ENCODE measurements at places on chromosomes 6 and 20. TPM values are rescaled to one million over a fixed set of nuclear protein-coding genes. Genes with fewer than 3 reads are reported as not detected.

GRCh38 chr20:45508068-45508886, 7.1 kb downstream of the SPINT3 start:
- H3K4me3 ChIP-seq = no peak overlapping the region
- peaks cover 4% of the 10 kb centered on the region for H3K27me3 ChIP-seq
- no peaks in the 10 kb centered on the region for H3K4me1 ChIP-seq
- H3K27ac ChIP-seq = no peak overlapping the region
- DNase-seq = no peak

SPATA25 gene
- total RNA-seq = 2.6 TPM

PARD6B gene
- 3.8 TPM for total RNA-seq

WFDC10B gene
- total RNA-seq = not detected

SPTLC3 gene
- 17.1 TPM for total RNA-seq

DNA sequence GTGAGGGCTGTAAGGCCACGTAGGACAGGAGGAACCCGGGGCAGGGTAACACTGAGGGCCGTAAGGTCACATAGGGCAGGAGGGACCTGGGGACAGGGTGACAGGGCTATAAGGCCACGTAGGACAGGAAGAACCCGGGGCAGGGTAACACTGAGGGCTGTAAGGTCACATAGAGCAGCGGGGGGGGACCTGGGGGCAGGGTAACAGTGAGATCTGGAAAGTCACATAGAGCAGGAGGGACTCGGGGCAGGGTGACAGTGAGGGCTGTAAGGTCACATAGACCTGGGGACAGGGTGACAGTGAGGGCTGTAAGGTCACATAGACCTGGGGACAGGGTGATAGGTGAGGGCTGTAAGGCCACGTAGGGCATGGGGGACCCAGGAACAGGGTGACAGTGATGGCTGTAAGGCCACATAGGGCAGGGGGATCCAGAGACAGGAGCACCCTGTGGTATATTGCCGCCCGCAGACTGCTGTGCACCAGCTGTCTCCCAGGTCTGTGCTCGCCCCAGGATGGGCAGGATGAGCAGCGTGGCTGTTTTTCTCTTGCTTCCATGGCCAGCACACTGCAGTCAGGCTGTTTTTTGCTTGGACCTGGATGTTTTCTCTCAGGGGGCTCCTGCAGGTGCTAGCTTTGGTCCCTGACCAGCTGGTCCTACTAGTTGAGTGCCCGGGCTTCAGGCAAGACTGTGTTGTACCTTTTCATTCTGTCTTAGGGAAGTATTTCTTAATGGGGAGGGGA, 55.7 kb downstream of the SYTL3 start:
- no peak for DNase-seq
- no peaks in the 10 kb centered on the region for H3K36me3 ChIP-seq
- H3K4me3 ChIP-seq = no peak overlapping the region
- H3K4me1 ChIP-seq = peaks cover 47% of the 10 kb centered on the region
- peak overlapping the region; percentile 73 for H3K27ac ChIP-seq

DNA sequence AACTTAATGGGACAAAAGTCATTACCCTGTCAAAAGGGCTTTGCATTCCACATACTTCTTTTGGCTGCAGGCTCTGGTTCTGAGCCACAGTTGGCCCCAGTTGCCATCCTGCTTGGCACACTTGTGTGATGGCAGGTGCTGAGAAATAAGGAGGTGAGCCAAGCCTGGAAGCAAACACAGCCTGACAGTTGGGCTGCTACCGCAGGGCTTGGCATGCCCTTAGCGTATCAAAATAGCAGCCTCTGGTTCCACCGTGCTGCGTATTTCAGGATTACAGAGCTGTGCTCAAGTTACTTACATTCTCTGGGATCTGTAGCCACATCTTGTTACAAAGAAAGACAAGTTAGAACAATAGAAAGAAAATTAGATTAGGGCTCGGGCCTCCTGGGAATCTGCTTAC, 11.1 kb downstream of the MTHFD1L start:
- H3K36me3 ChIP-seq = no peaks in the 10 kb centered on the region
- no peak overlapping the region for H3K4me3 ChIP-seq
- no peak overlapping the region for H3K27ac ChIP-seq
- H3K27me3 ChIP-seq = no peaks in the 10 kb centered on the region
- peaks cover under 1% of the 10 kb centered on the region for H3K4me1 ChIP-seq

LRP11 gene
- total RNA-seq = 23.4 TPM

RFX6 gene
- not detected for total RNA-seq
